Mesothelial cell of epicardium (in vitro differentiated cells): ENCODE measurements at places on chromosomes 5 and 9.
A peak's percentile ranks its signal among the peaks of the same experiment; 100 is the strongest.

DNA sequence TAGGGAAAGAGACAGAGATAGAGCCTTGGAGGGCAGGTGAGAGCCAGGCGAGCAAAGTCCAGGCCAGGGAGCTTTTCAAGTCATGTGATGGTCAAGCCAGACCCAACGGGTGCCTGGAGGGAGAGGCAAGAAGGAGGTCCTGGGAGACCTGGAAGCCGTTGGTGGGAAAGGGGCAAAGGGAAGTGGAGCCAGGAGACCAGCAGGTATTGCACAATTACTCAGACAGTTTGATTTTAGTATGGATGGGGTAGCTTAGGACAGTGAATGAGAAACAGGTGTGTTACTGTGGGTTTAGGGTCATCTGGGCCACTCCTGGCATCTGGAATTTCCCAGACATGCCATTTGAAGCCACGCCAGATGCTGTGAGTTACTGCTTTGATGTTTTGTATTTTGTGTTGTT lies 5.1 kb downstream of the SECISBP2 start:
- H3K4me3 ChIP-seq, result no peak overlapping the region
- peaks cover 26% of the 10 kb centered on the region for H3K4me1 ChIP-seq
- no peak overlapping the region for H3K27ac ChIP-seq
- no peak for DNase-seq
- H3K27me3 ChIP-seq, result no peaks in the 10 kb centered on the region

GRCh38 chr9:120393386-120394057 lies 186.4 kb downstream of the CDK5RAP2 start:
- peak overlapping the region; percentile 17 for H3K27ac ChIP-seq
- no peak for DNase-seq
- H3K4me3 ChIP-seq, result no peak overlapping the region
- H3K4me1 ChIP-seq, result peaks cover 6% of the 10 kb centered on the region
- H3K36me3 ChIP-seq, result peaks cover 41% of the 10 kb centered on the region
- H3K27me3 ChIP-seq, result no peaks in the 10 kb centered on the region

- no peaks in the 10 kb centered on the region for H3K27me3 ChIP-seq
- no peaks in the 10 kb centered on the region for H3K36me3 ChIP-seq
- H3K27ac ChIP-seq, result no peak overlapping the region
- peaks cover 34% of the 10 kb centered on the region for H3K4me1 ChIP-seq
- DNase-seq, result no peak
Observed at GRCh38 chr9:7963026-7963425, 163.4 kb upstream of the DMAC1 start.

DNA sequence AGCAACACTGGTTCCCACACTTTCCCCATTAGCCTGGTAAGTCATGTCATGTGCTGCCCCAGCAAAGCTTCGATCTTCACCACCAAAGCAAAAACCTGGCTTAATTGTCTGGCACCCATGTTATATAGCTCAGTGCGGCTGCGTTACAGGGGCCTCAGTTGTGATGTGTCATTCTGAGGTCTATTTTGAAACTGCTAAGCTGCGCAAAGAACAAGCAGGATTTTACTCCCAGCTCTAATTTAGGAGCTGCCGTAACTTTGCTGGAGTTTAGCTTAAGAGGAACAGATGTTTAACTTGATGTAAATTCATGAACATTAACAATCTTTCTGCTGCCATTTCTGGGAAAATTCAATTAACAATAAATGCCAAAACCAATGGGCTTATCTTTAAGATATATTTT lies 274.1 kb downstream of the HSPA4 start:
- H3K4me3 ChIP-seq, result no peak overlapping the region
- peaks cover 8% of the 10 kb centered on the region for H3K4me1 ChIP-seq
- H3K36me3 ChIP-seq, result no peaks in the 10 kb centered on the region
- no peak overlapping the region for H3K27ac ChIP-seq
- H3K27me3 ChIP-seq, result no peaks in the 10 kb centered on the region
- no peak for DNase-seq

GRCh38 chr5:73654819-73655318 lies 28.9 kb downstream of the ARHGEF28 start:
- no peak overlapping the region for H3K27ac ChIP-seq
- DNase-seq, result no peak
- H3K4me3 ChIP-seq, result no peak overlapping the region
- H3K4me1 ChIP-seq, result peaks cover 7% of the 10 kb centered on the region
- peaks cover 75% of the 10 kb centered on the region for H3K27me3 ChIP-seq
- H3K36me3 ChIP-seq, result no peaks in the 10 kb centered on the region

GRCh38 chr5:65803699-65804391 lies 81.8 kb downstream of the NLN start:
- peaks cover 40% of the 10 kb centered on the region for H3K36me3 ChIP-seq
- no peaks in the 10 kb centered on the region for H3K27me3 ChIP-seq
- H3K4me3 ChIP-seq, result no peak overlapping the region
- DNase-seq, result no peak

- no peak overlapping the region for H3K4me3 ChIP-seq
- H3K36me3 ChIP-seq, result no peaks in the 10 kb centered on the region
- H3K27me3 ChIP-seq, result peaks cover 56% of the 10 kb centered on the region
- no peaks in the 10 kb centered on the region for H3K4me1 ChIP-seq
- H3K27ac ChIP-seq, result no peak overlapping the region
Observed at GRCh38 chr5:149724884-149725283, 5.2 kb upstream of the PPARGC1B start.

DNA sequence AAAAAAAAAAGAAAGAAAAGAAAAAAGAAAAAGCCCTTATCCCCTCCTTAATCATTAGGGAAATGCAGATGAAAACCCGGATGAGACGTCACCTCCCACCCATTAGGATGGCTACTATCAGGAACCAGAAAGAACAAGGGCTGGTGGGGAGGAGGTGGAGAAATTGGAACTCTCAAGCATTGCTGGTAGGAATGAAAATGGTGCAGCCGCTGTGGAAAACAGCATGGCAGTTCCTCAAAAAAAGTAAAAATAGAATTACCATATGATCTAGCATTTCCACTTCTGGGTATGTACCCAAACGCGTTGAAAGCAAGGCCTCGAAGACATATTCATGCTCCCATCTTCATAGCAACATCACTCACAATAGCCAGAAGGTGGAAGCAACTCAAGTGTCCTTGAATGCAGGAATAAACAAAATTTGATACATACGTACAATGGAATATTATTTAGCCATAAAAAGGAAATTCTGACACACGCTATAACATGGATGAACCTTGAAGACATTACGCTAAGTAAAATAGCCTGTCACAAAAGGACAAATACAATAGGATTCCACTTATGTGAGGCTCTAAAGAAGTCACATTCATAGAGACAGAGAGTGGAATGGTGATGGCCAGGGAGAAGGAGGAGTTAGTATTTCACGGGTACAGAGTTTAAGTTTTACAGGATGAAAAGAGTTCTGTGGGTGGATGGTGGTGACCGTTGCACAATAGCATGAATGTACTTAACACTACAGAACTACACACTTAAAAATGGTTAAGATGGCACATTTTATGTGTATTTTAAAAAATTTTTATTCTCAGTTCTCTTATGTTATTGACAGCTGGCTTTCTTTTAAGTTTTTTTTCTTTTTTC lies 166.8 kb upstream of the IER5L start:
- peaks cover 7% of the 10 kb centered on the region for H3K36me3 ChIP-seq
- H3K4me3 ChIP-seq, result no peak overlapping the region
- no peak for DNase-seq
- H3K27ac ChIP-seq, result peak overlapping the region; percentile 1
- peaks cover 6% of the 10 kb centered on the region for H3K4me1 ChIP-seq
- no peaks in the 10 kb centered on the region for H3K27me3 ChIP-seq

- no peaks in the 10 kb centered on the region for H3K36me3 ChIP-seq
- H3K27ac ChIP-seq, result no peak overlapping the region
- peaks cover 2% of the 10 kb centered on the region for H3K27me3 ChIP-seq
Observed at GRCh38 chr5:73812962-73813588, 187.1 kb downstream of the ARHGEF28 start.

DNA sequence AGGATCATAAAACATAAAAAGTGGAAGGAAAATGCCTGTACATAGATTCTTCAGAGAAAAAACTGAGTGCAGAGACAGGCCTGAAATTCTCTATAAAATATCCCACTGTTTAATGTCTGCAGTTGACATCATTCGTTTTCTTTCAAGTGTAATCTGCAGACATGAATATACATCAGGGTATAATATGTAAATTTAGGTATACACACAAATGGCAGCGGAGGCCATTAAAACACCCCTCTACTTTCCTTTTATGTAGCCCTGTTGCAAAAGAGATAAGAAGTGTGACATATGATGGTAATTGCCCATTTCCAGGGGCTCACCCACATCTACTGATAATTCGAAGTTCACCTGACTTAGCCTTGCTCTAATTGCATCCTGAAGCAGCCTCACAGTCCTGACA lies 164.3 kb downstream of the SLC24A2 start:
- no peak for DNase-seq
- H3K36me3 ChIP-seq, result no peaks in the 10 kb centered on the region
- no peak overlapping the region for H3K27ac ChIP-seq

GRCh38 chr9:95062596-95063065 lies 254.9 kb downstream of the FANCC start:
- no peaks in the 10 kb centered on the region for H3K27me3 ChIP-seq
- H3K4me1 ChIP-seq, result peaks cover 35% of the 10 kb centered on the region
- H3K4me3 ChIP-seq, result no peak overlapping the region
- DNase-seq, result no peak

- H3K4me1 ChIP-seq, result peaks cover 36% of the 10 kb centered on the region
- H3K27me3 ChIP-seq, result no peaks in the 10 kb centered on the region
- peaks cover 40% of the 10 kb centered on the region for H3K36me3 ChIP-seq
- DNase-seq, result no peak
Observed at GRCh38 chr5:14424011-14424685, 157.4 kb upstream of the OTULINL start.

GRCh38 chr9:101445353-101446029 lies 9.9 kb upstream of the ALDOB start:
- H3K27ac ChIP-seq, result no peak overlapping the region

- H3K27ac ChIP-seq, result no peak overlapping the region
- H3K4me1 ChIP-seq, result no peaks in the 10 kb centered on the region
- no peak overlapping the region for H3K4me3 ChIP-seq
- H3K36me3 ChIP-seq, result no peaks in the 10 kb centered on the region
- no peak for DNase-seq
- peaks cover 23% of the 10 kb centered on the region for H3K27me3 ChIP-seq
Observed at GRCh38 chr9:21244836-21245235, 5.0 kb upstream of the IFNA14 start.

- no peak overlapping the region for H3K27ac ChIP-seq
- no peaks in the 10 kb centered on the region for H3K36me3 ChIP-seq
- H3K4me1 ChIP-seq, result peaks cover 6% of the 10 kb centered on the region
- no peak for DNase-seq
Observed at GRCh38 chr5:61293071-61293470, 39.0 kb upstream of the ZSWIM6 start.

DNA sequence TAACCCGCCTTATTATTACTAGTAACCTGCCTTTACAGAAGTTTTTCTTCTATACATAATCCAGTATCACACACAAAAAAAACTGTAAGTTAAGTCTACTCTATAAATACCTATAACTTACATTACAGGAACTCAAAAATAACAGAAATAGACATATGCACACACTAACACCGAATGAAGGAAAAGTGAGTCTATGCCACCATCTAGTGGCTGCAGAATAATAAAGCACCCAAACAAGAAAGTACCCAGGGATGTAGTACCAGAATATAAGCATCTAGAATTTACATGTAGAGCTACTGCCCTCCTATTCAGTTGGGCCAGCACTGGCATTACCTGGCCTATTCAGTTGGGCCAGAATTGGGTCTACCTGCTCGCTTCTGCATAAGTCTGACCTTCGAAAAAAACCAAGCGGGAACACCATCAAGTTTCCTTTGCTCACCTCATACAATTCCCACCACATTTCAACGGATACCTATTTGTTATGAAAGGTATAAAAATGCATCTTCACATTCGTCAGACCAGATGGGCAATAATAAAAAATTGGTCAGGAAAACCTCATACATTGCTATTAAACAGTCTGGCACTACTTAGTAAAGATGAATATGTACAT lies 4.0 kb upstream of the NIPSNAP3A start:
- no peaks in the 10 kb centered on the region for H3K27me3 ChIP-seq
- no peak overlapping the region for H3K27ac ChIP-seq
- peaks cover 12% of the 10 kb centered on the region for H3K4me1 ChIP-seq
- no peaks in the 10 kb centered on the region for H3K36me3 ChIP-seq
- H3K4me3 ChIP-seq, result no peak overlapping the region

- no peaks in the 10 kb centered on the region for H3K36me3 ChIP-seq
- H3K4me3 ChIP-seq, result no peak overlapping the region
- no peak overlapping the region for H3K27ac ChIP-seq
- H3K4me1 ChIP-seq, result peaks cover 35% of the 10 kb centered on the region
- DNase-seq, result no peak
Observed at GRCh38 chr5:124913329-124913653, 166.9 kb upstream of the ZNF608 start.

DNA sequence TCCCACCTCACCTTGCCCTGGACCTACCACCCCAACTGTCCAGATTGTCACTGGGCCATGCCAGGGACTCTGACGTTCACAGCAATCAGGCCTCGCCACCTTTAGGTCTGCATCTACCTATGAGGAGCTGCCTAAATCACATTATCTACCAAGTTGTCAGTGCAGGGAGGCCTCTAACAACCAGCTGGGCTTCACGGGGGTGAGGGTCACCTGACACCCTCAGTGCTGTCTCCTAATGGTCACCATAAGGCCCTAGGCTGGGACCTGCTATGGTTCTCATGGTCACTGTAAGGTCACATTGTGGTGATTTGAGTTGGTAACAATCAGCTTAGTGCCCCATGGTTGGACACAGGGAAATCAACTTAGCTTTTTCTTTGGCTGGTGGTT lies 119.2 kb upstream of the CXCL14 start:
- no peak overlapping the region for H3K4me3 ChIP-seq
- H3K27ac ChIP-seq, result no peak overlapping the region
- no peak for DNase-seq
- H3K36me3 ChIP-seq, result no peaks in the 10 kb centered on the region
- H3K4me1 ChIP-seq, result peaks cover 21% of the 10 kb centered on the region

GRCh38 chr9:99063522-99063921 lies 41.4 kb upstream of the TGFBR1 start:
- H3K27ac ChIP-seq, result no peak overlapping the region

- peaks cover 3% of the 10 kb centered on the region for H3K4me1 ChIP-seq
- DNase-seq, result no peak
- no peak overlapping the region for H3K27ac ChIP-seq
- no peaks in the 10 kb centered on the region for H3K36me3 ChIP-seq
Observed at GRCh38 chr9:110797611-110798010, 129.0 kb downstream of the MUSK start.

GRCh38 chr5:27124590-27124989 lies 86.2 kb upstream of the CDH9 start:
- no peak overlapping the region for H3K4me3 ChIP-seq
- no peak for DNase-seq
- no peaks in the 10 kb centered on the region for H3K4me1 ChIP-seq
- H3K27ac ChIP-seq, result no peak overlapping the region
- no peaks in the 10 kb centered on the region for H3K36me3 ChIP-seq

GRCh38 chr5:573976-574375 lies 38.2 kb upstream of the CEP72 start:
- no peaks in the 10 kb centered on the region for H3K36me3 ChIP-seq
- no peak for DNase-seq
- peaks cover 34% of the 10 kb centered on the region for H3K27me3 ChIP-seq
- H3K4me3 ChIP-seq, result no peak overlapping the region
- no peaks in the 10 kb centered on the region for H3K4me1 ChIP-seq
- no peak overlapping the region for H3K27ac ChIP-seq
